ENCODE measurements at places on chromosomes 16 and 17.

GRCh38 chr16:11396241-11397048 is 51.2 kb downstream of the RMI2 start:
- peak; percentile 70 for DNase-seq

DNA sequence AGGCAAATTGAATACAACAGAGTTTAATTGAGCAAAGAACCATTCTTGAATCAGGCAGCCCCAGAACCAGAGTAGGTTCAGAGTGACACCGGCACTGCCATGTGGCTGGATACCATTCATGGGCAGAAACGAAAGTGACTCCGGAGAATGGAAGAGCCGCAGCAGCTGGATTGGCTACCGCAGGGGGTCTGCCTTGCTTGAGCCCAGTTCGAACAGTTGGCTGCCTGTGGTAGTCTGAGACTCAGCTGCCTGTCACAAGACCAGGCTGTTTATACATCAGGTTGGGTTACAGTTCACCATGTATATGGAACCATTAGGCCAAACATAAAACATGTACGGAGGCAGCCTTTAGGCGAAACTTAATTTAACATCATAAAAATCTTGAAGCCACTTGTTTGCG is 205.2 kb upstream of the CHMP6 start:
- no peak for DNase-seq

DNA sequence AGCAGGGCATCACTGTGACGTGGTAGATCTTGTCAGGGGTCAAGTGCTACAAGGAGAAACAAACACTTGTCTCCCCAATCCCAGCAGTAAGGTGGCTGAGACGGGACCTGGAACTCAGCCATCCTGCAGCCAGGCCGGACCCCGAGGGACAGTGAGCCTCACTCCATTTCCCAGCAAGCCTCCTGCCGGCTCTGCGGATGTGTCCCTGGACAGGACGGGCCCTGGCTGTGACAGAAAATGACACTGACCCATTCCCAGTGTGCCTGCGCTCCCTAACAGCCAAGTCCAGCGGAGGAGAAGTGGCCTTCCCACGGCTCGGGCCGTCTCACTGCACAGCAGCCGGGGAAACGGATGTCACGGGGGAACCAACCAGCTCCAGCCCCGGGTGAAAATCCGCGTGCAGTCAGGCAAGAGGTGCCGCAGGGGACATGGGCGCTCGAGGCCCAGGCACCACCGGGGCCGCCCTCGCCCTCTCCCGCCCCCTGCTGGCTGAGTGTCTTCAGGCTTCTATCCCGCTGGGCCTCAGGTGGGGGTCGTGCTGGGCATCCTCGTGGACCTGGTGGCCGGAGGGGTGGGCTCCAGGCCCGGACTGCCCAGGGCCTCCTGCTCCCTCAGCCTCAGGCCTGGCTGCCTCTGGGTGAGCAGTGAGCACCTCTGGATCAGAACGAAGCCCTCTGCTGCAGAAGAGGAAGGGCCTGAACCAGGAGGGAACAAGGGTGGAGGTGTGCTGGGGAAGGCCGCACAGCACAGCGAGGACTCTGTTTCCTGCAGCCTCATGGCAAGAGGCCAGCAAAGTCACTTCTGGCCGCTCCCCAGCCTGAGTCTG is 6.7 kb downstream of the HAGHL start:
- DNase-seq = no peak

GRCh38 chr16:68289621-68290329 is 21.0 kb downstream of the SLC7A6OS start:
- peak; percentile 58 for DNase-seq

DNA sequence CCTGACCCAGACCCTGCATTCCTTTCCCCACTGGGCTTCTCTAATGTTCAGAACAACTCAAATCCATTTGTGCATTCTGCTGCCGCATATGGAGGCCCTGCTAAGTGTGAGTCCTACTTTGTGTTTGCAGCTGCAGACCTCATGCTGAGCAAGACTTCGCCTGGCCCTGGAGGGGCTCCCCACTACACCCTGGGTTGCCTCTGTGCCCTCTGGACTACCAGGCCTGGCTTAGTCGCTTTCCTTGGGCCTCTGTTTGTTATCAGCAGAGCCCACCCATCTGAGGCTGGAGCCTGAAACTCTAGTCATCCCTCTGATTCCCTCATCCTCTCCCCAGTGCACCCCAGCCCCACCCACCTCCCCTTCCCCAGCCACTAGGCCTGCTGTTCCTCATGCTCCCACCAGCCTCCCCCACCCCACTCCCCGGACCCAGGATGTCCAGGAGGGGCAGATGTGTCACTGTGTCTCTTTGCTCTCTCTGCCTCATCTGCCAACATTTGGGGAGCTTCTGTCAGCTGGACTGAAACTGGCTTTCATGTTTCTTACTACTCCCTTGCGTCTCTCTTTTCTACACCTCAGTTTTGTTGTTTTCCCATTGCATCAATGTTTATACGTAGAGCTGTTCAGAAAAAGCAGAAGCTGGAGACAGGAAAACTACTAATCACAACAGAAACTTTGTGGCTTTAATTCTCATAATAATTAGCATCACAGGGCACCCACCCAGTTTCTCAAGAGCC is 17.9 kb upstream of the CD300E start:
- DNase-seq = no peak

DNA sequence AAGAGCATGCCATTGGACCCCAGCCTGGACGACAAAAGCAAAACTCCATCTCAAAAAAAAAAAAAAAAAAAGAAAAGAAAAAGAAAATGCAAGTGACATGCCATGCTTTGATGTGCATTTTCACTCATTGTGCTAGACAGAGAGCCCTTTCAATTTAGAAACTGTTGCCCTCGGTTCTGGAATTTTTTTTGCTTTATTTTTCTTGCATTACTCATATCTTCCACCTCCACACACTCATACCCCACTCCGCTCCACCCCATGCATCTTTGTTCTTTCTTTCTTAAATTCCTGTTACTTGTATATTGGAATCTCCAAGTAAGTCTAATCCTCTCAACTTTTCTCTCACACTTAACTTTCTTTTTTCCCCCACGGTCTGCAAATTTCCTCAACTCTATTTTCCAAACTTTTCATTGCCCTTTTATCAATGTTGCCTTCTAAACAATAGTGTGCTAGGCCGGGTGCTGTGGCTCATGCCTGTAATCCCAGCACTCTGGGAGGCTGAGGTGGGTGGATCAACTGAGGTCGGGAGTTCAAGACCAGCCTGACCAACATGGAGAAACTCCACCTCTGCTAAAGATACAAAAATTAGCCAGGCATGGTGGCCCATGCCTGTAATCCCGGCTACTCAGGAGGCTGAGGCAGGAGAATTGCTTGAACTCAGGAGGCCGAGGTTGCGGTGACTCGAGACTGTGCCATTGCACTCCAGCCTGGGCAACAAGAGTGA is 16.8 kb upstream of the SUZ12 start:
- peak; percentile 65 for DNase-seq

DNA sequence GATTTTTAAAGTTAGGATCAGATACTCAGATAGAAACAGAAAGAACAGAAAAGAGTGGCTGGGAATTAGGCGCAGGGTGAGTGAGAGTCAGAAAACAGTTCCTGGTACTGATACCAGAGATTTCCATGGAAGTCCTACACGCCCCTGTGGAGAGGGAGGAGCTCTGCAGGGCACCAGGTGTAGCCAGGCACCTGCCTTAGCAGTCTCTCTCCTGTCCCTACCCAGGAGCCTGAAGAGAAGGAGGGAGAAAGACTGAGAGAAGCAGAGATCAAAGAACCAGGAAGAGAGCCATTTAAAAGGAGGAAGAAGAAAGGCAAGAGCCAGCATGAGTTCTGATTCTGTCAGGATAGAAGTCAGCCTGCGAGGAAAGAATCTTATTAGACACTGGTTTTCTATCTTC is 65.0 kb downstream of the CBLN1 start:
- no peak for DNase-seq

DNA sequence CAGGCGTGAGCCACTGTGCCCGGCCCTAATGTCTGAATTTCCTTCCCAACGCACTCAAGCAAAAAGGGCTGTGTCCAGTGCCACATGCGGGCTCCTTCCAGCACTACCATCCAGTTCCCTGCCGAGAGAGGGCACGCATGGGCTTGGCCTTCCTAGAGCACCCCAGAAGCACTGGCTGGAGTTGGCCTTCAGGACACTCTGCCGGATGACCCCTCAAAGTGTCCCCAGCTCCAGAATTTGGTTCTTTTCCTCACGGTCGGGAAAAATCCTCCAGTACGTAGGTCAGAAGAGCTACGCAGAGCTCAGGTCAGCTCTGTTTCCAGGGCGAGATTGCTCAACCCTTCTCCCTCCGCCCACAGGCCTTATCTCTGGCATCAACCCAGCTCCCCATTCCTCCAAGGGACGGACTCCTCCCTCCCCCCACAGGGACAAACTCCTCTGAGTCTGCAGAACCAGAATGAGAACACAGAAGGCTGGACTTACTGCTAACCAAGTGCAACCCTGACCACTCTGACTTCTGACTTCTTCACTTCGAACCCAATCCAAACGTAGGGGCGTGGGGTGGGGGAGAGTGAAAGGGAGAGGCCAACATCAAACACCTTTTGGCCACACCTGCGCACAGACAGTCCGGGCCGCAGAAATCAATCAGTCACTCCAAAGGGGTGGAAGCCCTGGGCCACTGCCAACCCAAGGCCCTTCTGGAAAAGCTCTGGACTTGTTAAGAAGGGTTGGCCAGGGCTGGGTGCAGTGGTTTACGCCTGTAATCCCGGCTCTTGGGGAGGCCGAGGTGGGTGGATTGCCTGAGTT is 3.6 kb downstream of the CDC42EP4 start:
- DNase-seq = peak; percentile 94

- DNase-seq = no peak
Measured at GRCh38 chr17:69913616-69914015, 161.4 kb upstream of the KCNJ16 start.

DNA sequence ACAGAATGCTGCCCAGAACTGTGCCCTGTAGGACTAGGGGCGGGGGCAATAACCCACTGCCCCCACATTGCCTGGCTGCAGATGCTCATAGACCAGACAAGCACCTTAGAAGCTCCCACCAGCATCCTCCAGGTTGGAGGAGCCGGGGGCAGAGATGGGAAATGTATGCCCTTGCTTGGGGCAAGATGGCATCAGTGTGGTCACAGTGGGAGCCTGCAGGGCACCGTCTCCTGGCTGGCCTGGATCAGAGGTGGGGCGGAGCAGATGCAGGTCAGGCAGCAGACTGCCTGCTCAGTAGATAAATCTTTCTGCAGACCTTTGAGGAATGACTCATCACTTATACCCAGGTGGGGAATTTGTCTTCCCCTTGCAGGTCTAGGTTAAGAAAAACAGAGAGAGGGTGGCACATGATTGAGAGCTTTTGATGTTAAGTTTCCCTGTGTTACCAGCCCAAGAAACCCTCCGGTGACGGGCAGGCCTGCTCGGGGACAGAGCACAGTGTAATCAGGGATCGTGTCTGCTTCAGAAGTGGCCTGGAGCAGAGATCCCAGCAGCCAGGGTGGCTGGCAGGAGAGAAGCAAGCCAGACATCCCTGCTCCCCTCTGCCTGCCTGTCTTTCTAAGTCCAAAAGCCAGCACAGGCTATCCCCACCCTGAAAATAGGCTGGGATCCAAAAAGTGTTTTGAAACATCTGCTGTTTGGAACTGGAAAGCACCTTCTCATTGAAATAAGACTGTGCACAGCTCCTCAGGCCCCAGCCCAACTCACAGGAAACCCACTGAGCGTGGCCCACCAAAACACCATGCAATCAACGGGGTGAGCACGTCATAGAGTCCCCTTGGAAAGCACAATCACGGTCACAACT is 50.7 kb upstream of the RPL38 start:
- DNase-seq = peak; percentile 51

DNA sequence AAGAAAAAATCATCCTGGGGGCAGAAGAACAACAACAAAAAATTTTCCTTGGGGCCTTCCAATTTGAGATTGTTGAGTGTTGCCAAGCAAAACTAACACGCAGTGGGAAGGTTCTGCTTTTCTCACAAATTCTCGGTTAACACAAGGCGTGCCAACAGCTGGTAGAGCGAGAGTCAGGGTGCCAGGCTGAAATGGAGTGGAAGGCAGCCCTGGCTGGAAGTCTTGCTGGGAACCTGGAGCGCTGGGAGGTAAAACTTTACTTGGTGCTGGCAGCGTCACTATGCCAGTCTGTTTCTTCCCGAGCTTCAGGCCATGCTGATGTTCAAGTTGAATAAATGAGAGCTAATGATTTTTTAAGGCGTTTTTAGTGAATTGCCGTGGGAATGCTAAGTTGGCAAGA is 189.4 kb downstream of the WWOX start:
- DNase-seq = no peak

GRCh38 chr17:44384823-44385286 is 4.6 kb downstream of the ITGA2B start:
- DNase-seq = no peak

DNA sequence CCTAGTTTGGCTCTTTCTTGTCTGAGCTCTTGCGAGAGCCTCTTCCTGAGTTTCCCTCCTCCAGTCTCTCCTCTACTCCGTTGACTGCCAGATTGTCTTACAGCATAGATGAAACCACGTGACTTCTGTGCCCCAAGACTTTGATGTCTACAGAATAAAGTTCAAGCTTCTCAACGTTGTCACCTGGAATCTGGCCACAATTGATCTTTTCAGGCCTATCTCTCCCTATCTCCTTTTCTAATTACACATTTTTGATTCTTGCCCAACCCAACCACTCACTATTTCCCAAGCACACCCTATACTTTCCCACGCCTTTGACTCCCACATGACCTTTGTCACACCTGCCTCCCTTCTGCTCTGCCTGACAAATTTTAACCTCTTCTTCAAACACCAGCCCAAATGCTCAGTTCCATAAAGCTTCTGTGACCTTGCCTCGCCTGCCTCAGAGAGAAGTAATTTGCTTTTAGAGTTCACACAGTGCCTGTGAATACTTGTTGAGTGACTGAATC is 52.4 kb upstream of the PMFBP1 start:
- no peak for DNase-seq

DNA sequence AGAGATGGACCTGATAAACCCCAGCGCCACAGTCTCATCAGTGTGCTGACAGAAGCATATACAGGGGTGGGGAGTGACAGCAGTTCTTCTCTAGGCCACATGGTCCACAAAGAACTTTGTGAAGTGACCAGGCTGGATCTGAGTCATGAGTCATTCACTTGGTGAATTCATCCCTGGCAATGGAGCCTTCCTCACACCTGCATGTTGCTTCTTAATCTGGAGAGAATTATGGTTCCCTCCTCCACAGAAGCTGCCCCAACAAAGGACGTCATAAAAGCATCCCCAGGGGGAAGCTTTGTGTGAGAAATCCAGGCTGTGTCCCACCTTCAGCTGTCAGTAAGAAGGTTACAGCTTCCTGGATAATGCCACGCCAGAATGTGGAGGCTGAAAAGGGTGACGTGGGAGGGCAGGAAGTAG is 215.6 kb upstream of the MAF start:
- no peak for DNase-seq

- no peak for DNase-seq
Measured at GRCh38 chr17:81261582-81262336, 22.6 kb downstream of the NDUFAF8 start.

- DNase-seq = no peak
Measured at GRCh38 chr16:50989047-50989446, 162.0 kb downstream of the SALL1 start.

GRCh38 chr16:12010388-12011251 is 34.1 kb downstream of the SNX29 start:
- no peak for DNase-seq

- DNase-seq = peak; percentile 38
Measured at GRCh38 chr17:82334622-82335394, 1.2 kb upstream of the SECTM1 start.

GRCh38 chr16:77433146-77433545 is 1.7 kb downstream of the ADAMTS18 start:
- no peak for DNase-seq

Data from A172 (cell line).